ENCODE measurements at places on chromosomes 6 and 20. TPM values are rescaled to one million over a fixed set of nuclear protein-coding genes. Genes with fewer than 3 reads are reported as not detected.

Gene TRIM31
- total RNA-seq = not detected

Gene EYA2
- total RNA-seq = 0.37 TPM

Gene ULBP2
- total RNA-seq = 1.5 TPM

Gene AGER
- 0.20 TPM for total RNA-seq

Gene CD83
- 3.9 TPM for total RNA-seq

Gene CDH26
- total RNA-seq = under 0.01 TPM

Gene CST7
- not detected for total RNA-seq

Gene RNF39
- total RNA-seq = not detected

Gene TREM2
- not detected for total RNA-seq

Gene DEFB116
- total RNA-seq = not detected

Gene SPATA2
- 1.8 TPM for total RNA-seq

Gene PRKN
- total RNA-seq = 2.0 TPM

Gene F13A1
- not detected for total RNA-seq

Gene ADGRF4
- total RNA-seq = not detected

Gene PTCHD4
- 5.5 TPM for total RNA-seq

Gene LY6G5C
- total RNA-seq = 0.39 TPM

Gene PAK5
- total RNA-seq = not detected

Gene GJA10
- total RNA-seq = not detected

Gene ANGPT4
- total RNA-seq = not detected

Gene RSPH4A
- total RNA-seq = under 0.01 TPM

Gene TP53INP2
- total RNA-seq = 1.6 TPM

Gene CASS4
- 0.20 TPM for total RNA-seq
